NCI-H446 (cell line): ENCODE measurements at places on chromosomes 1 and 21.

- DNase-seq, result no peak
Observed at GRCh38 chr21:19029816-19030215, 626.2 kb upstream of the TMPRSS15 start.

- no peak for DNase-seq
Observed at GRCh38 chr1:54842963-54843362, 41.8 kb upstream of the TTC22 start.

- no peak for DNase-seq
Observed at GRCh38 chr1:56324504-56324903, 254.9 kb downstream of the PLPP3 start.

- DNase-seq, result no peak
Observed at GRCh38 chr1:194846488-194846887, 1660.1 kb upstream of the B3GALT2 start.

DNA sequence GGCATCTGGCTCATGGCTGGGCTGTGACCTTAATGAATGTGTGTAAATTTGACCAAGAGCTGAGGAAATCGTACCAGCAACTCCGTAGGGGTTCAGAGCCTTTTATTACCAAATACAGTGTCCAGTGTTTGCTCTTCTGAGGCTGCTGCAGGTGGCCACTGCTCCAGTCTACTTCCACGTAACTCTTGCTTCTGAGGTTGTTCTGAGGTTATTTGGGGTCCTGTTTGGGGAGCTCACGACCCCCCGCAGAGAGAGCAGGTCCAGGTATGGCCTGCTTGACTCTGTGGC, 33.6 kb downstream of the MAN1C1 start:
- no peak for DNase-seq

DNA sequence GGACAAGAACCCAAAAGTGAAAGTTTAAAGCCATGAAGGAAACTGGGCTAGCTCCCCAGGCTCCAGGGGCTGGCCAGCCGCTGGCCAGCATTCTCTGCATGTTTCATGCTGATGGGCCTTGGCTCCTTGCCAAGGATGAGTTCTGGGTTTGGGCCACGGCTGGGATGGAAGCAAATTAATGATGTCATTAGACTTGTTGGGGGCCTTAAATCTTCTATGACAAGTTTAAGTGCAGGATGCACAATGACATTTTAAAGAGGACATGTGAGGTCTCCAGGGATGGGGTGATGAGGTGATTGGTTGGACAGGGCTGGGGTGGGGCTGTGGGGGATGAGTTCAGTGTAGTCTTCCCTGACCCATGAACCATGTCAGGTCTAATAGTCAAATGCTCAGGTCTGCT, 199.6 kb downstream of the TRABD2B start:
- DNase-seq, result no peak

- peak; percentile 68 for DNase-seq
Observed at GRCh38 chr1:224333309-224333926, 3.4 kb upstream of the NVL start.

- peak; percentile 34 for DNase-seq
Observed at GRCh38 chr21:45098867-45099266, 24.5 kb downstream of the ADARB1 start.

- no peak for DNase-seq
Observed at GRCh38 chr1:29810121-29811120, 574.1 kb downstream of the PTPRU start.

- no peak for DNase-seq
Observed at GRCh38 chr1:203929741-203930309, 68.4 kb downstream of the SNRPE start.

GRCh38 chr1:85244271-85245061, 15.0 kb downstream of the C1orf52 start:
- DNase-seq, result no peak

- DNase-seq, result no peak
Observed at GRCh38 chr1:226679853-226680516, 59.1 kb downstream of the ITPKB start.

GRCh38 chr1:202249436-202249835, 55.8 kb downstream of the LGR6 start:
- no peak for DNase-seq

DNA sequence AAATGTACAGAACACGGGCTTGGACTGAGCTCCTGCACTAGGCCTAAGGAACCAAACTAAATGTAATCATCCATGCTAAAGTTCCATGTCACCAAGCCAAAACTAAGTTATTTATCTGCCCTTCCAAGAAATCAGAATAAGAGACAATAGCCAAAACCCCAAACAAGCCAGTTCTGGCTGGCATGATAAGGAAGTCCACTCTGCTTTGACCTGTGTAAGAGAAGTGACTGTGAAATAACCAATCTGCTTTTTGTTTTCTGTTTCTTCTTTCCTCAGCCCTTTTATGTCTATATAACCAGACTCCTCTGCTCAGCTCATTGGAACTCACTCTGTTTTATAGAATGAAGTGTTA, 15.1 kb downstream of the PLPPR5 start:
- DNase-seq, result no peak

GRCh38 chr21:41166884-41167283, 1.1 kb upstream of the BACE2 start:
- DNase-seq, result no peak

DNA sequence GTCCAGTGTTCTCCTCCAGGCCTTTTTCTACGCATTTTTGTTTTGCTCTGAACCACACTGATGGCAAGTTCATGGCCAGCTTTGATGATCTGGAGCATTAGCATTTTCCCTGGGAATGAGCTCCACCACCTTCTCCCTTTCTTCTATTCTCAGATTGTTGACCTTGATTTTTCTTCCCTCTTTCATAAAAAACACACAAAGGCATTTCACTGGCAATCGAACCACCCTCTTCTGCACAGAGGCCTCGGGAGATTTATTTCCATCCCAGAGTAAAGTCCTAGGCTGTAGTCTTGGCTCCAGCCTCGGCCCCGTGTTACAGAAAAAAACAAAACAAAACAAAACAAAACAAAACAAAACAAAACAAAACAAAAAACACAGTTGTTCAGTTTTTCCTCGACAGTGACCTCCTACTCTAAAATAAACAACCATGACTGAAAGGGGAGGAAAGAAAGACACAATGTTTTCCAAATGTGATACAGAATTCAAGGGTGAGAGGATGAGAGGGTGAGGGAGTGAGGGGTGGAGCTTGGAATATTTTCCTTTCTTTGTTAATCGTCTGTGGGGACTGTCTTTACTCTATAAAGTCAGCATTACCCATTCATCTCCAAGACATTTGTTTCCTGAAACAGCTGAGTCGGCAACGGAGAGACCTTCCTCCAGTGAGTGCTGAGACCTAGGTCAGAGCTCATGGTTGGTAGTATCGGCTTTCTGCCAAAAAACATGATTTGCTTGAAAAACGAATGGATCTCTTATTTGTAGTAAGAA, 29.8 kb upstream of the RNF186 start:
- DNase-seq, result no peak

DNA sequence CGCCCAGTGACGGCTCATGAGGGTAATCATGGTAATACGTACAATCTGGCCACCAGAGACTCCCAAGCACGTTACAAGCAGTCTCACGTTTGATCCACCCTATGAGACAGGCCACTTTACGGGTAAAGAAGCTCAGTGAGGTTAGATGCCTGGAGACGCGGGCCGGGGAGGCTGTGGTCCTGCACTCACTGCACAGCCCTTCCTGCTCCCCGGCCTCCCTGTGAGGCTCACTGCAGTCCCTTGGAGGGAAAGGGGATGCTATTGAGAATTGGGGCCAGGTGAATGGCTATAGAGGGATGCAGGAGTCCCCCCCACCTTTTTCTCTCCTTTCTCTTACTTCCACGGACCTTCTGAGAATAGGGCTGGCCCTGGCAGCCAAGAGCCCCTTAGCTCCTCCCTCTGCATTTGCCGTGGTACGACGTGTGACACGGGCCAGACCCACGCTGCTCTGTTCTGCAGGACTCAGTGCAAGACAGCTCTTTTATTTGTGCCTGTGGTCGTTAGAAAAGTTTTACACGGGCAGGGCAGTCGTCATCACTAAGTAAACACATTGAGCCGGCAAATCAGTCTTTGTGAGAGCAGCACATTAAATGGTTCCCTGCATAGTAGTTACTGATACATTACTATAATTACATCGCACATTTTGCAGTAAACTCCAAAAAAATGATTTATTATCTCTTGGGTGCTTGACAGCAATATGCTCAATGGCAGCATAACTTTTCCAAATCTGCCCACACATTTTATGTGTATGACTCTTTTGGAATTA, 18.8 kb downstream of the KIF26B start:
- DNase-seq, result no peak

GRCh38 chr21:34179204-34179935, 106.0 kb downstream of the MRPS6 start:
- no peak for DNase-seq

DNA sequence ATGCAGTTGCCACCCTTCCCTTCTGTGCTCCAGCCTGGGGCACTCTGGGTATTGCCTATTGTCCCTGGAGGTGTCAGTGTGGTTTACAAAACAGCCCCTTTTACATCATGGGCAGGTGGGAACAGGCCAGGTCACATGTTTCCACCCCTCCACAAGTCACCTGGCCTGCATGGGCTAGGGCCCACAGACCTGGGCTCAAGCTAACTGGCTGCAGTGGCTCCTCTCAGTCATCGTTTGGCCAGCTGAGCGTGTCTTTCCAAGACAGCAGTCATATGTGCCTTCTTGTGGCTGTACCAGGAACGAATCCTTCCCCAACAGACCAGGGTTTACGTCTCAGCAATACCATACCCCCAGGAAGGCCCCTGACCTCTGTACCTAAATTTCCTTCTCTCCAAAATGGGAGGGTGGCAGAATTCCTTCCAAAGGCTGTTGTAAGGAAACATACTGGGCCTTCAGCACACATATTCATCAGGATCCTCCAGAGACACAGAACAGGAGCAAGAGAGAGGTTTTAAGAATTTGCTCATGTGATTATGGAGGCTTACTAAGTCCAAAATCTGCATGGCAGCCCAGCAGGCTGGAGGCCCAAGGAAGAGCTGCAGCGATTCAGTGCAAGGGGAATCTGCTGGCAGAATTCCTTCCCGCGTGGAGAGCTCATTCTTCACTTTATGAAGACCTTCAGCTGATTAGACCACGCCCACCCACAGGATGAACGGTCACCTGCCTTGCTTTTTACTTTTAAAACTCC, 10.6 kb upstream of the TAS1R2 start:
- DNase-seq, result no peak

DNA sequence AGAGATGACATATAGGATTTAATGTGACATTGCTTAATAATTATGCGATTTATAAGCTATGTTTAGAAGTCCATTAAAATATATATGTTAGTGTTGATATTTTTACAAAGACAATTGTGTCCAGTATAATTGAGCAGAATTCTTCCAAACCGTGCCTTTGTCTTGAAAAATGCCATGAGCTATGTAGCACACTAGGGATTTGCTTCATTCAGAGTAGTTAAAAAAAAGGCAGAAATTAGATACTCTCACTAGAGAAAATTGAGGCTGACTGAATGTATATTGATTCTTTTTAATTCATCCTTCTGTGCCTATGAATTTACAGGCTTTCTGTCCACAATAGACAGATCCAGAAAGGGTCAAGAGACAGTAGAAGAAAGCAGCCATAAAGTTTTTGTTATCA, 429.0 kb downstream of the NEGR1 start:
- DNase-seq, result no peak

- DNase-seq, result no peak
Observed at GRCh38 chr1:225471453-225472301, 43.8 kb upstream of the LBR start.

DNA sequence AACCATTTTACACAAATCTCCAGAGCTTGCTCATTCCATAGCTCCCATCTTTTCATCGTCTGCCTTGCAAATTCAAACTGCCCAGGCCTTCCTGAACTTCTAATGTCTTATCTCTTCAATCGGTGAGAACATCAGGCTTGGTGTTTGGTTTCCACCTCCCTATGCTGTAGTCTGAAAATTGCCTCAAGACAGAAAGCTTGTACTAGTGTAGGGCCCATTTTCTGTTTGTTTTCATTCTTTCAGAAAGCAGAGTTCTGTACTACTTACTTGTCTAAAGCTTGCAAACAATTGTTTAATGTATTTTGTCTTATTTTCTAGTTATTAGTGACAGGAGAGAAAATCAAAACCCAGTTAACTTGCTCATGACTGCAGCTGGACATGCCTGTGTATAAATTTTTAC, 16.8 kb downstream of the HOOK1 start:
- no peak for DNase-seq

- DNase-seq, result peak; percentile 91
Observed at GRCh38 chr1:200738327-200738948, at the start of gene CAMSAP2. CAMSAP2 (plus strand) TSS chr1:200738893; CDS start chr1:200739828, 935 bp downstream.

GRCh38 chr1:230264342-230264741, 161.8 kb downstream of the PGBD5 start:
- DNase-seq, result no peak

DNA sequence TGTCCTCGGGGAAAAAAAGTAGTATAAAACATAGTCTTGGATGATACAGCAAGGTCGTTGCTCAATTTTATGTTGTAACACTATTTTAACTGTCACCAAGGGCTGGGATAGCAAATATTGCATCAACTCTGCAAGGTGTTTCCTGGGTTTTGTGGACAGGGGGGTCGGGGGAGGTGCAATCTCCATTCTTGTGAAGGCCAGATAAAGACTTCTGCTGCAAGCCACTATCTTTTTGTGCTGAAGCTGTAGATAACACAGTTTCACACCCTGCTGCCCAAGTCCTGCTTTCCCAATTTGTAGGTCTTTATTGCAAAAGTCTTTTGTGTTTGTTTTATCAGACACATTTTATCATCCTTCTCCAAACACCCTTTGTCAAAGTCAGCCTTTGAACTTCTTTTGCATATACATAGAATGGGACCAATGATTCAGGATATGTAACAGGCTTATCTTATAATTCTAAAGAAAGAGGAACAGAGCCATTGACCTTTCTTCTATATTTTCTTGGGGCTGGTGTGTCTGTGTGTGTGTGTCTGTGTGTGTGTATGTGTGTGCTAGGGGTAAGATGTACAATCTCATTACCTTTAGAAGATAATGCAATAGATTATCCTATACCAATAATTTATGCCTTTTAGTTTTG, 140.6 kb downstream of the RUNX1 start:
- no peak for DNase-seq

- DNase-seq, result no peak
Observed at GRCh38 chr1:80436851-80437250, 1363.9 kb upstream of the ADGRL2 start.

DNA sequence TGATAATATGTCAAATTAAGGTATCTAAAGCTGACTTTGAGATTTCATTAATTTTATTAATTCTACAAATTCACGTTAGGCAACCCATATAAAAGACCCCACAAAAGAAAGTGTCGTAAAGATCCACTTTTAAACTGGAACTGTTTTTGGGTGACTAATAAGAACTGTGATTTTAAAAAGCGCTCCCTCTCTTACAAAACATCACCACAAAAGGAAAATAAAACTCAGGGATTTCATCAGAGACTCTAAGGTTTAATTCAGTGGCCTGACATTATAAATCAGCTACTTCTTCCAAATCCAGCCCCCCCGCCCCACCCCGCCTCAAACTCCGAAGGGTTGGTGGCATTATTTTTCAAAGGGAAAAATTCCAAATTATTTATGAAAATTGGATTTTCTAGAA, 2.7 kb downstream of the COL24A1 start:
- DNase-seq, result no peak

DNA sequence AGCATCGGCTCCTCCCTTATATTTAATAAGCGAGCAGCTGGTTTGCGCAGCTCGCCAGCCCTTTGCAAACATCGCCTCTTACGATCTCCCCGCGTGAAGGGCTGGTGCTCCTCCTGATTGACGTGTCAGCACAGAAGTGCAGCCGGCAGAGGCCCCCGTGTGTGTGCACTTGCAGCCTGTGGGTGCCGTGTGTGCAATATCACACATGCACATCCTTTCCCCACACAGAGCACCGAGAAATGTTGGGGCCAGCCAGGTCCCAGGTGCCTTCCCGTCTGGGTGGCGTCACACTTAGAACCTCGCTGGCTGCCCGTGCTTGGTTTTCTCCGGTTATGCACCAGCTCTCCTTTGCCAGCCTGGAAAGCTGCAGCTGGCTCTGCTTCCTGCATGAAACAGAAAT, 126.6 kb upstream of the AJAP1 start:
- DNase-seq, result no peak
